WERI-Rb-1 (cell line): ENCODE measurements at places on chromosomes 6 and 20.

- DNase-seq, result no peak
Observed at GRCh38 chr20:56629464-56630085, 469 bp downstream of the TFAP2C start.

DNA sequence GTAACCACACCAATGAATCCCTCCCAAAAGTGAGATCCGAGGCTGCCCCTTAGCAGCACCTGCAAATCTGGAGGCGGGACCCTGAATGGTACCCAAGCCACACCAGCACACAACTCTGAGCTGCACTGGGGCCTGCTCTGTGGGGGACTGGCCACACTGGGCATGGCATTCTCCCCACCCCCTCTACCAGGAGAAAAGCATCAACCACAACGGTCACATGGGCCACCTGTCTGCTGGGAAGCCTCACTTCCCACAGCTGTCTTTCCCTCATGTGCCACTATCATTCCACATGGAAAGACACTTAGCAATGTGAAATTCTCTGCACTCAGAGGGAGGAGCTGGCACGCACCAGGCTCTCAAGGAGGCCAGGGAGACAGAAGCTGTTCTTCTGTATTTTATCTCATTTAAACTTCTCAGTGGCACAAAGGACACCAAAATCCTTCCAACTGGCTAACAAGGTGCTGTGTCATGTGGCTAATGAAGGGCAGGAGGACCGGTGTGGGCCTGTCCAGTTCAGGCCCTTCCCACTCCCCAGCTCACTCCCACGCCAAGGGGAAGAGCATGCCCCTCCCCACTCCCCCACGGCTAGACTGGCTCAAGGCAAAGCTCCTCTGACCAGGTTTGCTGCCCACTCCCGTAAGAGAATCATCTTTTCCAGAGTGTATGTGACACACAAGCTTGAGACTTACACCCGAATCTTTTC lies 19.0 kb downstream of the YTHDF1 start:
- DNase-seq, result no peak

GRCh38 chr20:50223039-50224005 lies 32.7 kb downstream of the CEBPB start:
- no peak for DNase-seq

GRCh38 chr20:22905658-22906057 lies 129.5 kb upstream of the SSTR4 start:
- no peak for DNase-seq

GRCh38 chr6:18503593-18504231 lies 116.6 kb downstream of the RNF144B start:
- DNase-seq, result peak; percentile 76

GRCh38 chr6:117264692-117265409 lies 507 bp upstream of the VGLL2 start:
- peak; percentile 20 for DNase-seq

DNA sequence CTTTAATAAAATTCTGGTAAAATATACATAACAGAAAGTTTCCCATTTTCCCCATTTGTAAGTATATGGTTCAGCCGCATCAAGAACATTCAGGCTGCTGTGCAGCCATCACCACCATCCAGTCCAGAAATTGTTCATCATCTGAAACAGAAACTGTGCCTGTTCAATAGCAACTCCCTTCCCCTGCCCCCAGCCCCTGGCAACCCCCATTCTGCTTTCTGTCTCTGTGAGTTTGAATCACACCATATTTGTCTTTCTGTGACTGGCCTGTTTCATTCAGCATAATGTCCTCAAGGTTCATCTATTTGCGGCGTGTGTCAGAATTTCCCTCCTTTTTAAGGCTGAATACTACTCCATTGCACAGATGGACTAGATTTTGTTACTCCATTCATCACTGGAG lies 19.1 kb downstream of the VSTM2L start:
- DNase-seq, result no peak

- DNase-seq, result no peak
Observed at GRCh38 chr6:148526145-148526544, 183.5 kb downstream of the SASH1 start.

DNA sequence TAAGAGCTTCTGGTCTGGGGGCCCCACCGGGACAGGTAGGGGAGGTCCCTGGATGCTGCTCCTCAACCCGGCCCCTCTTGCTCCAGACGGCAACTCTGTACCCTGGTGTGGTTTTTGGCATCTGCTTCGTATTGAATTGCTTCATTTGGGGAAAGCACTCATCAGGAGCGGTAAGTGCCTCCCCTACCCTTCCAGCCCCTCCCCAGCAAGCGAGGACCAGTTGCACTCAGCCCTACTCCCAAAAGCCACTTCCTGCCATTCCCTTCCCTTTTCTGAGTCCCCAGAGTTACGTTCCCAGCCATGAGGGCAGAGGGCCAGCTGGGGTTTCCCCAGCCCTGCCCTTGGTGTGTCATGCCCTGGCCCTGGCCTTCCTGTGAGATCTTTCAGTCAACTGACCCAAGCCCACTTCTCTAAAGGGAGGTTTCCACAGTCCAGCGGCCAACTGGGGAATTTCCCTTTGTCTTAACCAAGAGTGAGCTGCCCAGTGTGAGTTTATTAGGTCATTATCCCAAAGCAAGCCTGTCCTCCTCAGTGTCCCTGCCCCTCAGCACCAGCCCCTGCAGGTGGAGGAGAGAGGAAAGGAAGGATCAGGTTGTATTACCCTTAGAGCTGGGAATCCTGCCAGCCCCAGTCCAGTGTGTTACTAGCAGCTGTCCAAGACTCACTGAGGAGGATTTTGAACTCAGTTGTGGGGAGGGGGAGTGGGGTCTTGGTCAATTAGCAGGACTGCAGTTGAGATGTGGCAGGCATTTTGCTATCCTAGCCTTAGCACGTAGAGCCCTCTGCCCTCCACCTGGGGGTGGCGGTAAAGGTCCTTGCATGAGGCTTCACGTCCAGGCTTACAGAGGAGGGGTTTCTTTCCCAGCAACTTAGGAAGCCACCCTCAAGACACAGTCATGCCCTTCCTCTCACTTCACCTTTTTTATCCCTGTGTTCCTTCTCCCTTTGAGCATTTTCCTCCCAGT lies 45.8 kb downstream of the TM9SF4 start:
- DNase-seq, result peak; percentile 82

- no peak for DNase-seq
Observed at GRCh38 chr6:22227824-22228610, 68.8 kb downstream of the PRL start.

GRCh38 chr6:13924146-13924948 lies 405 bp upstream of the RNF182 start:
- peak; percentile 90 for DNase-seq

DNA sequence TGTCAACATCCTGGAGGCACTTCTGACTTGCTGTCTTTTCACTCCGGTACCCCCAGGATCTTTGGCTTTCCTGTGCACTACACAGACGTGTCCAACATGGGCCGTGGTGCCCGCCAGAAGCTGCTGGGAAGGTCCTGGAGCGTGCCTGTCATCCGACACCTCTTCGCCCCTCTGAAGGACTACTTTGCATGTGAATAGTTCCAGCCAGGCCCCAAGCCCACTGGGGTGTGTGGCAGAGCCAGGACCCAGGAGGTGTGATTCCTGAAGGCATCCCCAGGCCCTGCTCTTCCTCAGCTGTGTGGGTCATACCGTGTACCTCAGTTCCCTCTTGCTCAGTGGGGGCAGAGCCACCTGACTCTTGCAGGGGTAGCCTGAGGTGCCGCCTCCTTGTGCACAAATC lies 12.0 kb upstream of the MAPRE1 start:
- no peak for DNase-seq

- DNase-seq, result no peak
Observed at GRCh38 chr6:111980971-111981840, 72.7 kb upstream of the CCN6 start.
